Thoracic aorta (tissue), 2 donors: ENCODE measurements at places on chromosomes 11 and 22. TPM values are rescaled to one million over a fixed set of nuclear protein-coding genes. Genes with fewer than 3 reads are reported as not detected.

SCGB1D4 gene
- not detected for total RNA-seq

TPP1 gene
- 66.7 TPM for total RNA-seq

SELENOM gene
- 453 TPM for total RNA-seq

AIFM3 gene
- total RNA-seq = 5.8 TPM

DRD2 gene
- not detected for total RNA-seq

KCNJ4 gene
- not detected for total RNA-seq

DNA sequence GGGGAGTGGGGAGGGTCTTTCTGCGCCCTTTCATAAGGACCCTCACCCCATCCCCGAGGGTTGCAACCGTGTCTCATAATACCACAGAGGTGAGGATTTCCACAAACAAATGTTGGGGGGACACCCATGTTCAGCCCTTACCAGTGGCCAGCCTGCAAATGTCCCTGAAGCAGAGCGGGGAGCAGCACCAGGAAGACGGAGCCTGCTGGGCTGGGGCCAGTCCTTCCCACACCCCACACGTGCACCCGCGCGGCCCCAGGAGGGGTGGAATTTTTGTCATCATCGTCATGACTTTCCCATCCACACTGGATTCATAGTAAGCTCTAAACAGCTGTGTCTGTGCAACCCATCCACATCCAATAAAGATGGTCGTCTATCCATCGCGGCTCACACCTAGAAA lies 409.8 kb downstream of the BRD1 start:
- DNase-seq = no peak

GRCh38 chr22:28142361-28142961 lies 223.4 kb upstream of the PITPNB start:
- no peak for DNase-seq

GRCh38 chr11:128724891-128725611 lies 31.2 kb downstream of the FLI1 start:
- no peak for DNase-seq

GRCh38 chr11:33172996-33173395 lies 11.7 kb upstream of the CSTF3 start:
- no peak for DNase-seq

DNA sequence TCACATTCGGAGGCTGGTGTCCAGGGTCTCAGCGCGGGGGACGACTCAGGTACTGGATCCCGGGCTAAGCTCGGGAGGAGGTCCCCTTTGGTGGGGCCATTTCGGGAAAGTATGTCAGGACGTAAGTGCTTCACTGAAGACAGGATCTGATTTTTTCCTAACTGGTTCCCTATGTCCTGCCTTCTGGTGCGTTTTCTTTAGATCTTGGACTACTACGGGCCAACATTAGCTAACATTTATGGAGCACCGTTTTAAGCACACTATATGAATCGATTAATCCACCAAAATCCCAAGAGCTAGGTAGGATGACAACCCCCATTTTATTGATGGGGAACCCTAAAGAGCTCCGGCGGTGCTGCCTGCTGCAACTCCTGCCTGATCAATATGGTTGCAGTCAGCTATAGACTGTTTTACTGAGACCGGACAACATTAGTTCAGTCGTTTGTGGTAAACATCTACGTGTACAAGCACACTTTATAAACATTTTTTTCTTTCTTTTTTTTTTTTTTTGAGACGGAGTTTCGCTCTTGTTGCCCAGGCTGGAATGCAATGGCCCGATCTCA lies 17.0 kb upstream of the WDR74 start:
- no peak for DNase-seq
